ENCODE measurements at places on chromosomes 2 and 18.

DNA sequence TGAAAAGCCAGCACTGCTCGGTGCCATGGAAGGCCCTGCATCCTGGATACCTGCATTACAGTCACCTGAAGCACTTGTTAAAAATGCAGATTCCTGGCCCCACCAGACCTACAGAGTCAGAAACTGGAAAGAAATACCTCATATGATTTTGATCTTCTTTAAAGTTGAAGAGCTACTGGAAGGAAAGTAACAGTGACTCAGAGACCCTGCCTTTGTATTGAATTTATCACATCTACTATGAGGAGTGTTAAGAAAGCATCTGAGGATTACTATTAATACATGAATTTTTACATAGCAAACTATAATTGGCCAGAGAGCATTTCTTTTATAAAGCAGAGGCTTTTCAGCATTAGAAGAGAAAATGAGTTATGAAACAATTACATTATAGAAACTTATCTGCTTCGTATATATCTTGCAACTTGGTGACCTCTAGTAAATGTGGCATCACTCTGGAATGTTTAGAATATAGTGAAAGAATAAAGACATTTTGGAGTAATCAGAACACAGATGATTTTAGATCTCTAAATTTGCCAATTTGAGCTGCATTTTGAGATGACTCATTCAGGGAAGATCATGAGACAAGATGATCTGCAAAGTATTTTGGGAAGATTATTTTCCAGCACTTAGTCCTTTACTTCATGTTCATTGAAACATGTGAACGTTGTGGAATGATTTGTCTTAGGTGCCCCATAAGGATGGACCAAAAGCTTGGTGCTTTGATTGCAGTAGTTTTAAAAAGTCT is 12.2 kb downstream of the PTPRM start:
- DNase-seq, result no peak

DNA sequence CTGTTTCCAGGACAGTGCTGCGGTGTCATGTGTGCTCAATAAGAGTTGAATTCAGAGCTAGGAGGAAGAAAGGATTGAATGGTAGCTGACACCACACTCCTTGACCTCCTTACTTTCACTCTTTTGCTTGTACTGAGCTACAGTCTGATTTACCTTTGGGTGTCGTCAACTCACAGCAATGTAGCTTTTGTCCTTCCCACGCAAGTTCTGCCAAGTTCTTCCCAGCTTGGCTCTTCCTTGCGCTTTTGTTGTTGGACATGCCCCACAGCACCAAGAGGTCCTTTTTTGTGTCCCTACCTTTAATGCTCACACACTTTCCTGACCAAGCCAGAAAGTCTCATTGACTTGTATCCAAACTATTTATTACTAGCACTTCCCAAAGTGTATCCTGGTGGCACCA is 38.3 kb upstream of the ITGB6 start:
- no peak for DNase-seq

GRCh38 chr2:118589721-118590120 is 257.7 kb downstream of the EN1 start:
- no peak for DNase-seq

DNA sequence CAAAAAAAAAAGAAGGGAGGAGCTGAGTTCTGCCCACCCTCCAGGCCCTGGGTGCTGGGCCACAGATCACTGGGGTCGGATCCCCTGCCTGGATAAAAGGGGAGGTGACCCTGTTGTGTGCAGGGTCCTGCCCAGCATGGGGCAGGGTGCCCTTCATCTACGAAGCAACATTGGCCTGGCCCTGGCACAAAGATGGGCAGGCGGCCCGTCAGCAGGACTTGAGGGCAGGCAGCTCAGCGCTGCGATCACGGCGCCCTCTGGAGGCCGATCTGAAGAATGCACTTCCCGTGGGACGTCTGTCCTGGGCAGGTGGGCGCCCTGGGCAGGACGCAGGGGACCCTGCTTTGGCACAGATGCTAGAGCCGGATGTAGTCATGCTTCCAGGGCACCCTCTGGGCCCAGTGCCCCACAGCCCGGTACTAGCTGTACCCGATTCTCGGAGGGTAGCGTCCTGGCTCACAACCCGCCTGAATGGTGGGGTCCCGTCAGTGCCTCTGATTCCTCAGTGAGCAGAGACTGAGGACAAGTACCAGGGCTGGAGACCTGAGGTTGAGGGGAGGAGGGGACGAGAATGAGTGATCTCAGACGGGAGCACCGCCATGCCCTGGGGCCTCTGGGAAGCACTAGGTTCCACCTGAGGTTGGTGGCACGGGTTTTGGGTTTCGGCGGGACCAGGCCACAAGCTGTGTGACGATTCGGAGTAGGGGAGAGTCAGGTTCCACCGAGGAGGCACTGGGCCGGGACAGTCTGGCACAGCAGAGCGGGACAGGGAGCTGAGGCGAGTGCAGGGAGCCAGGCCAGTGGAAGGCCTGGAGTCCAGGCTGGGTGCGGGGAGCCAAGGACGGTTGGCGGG is 18.0 kb downstream of the ARID5A start:
- DNase-seq, result no peak

GRCh38 chr18:11905613-11906012 is 2.5 kb downstream of the MPPE1 start:
- DNase-seq, result no peak
